Esophagus mucosa (tissue), 1 donor: ENCODE measurements at places on chromosomes 3 and 15. TPM values are rescaled to one million over a fixed set of nuclear protein-coding genes. Genes with fewer than 3 reads are reported as not detected.

GRCh38 chr3:68614087-68614486 lies 318.3 kb downstream of the TAFA4 start:
- ATAC-seq, result no peak

- no peak for ATAC-seq
Measured at GRCh38 chr15:95591886-95592285, 738.6 kb upstream of the NR2F2 start.

- ATAC-seq, result no peak
Measured at GRCh38 chr15:32959077-32959476, 235.4 kb downstream of the FMN1 start.

GRCh38 chr15:81843226-81843625 lies 202.6 kb downstream of the MEX3B start:
- ATAC-seq, result no peak

The GOLGA6L10 gene
- total RNA-seq, result 3.9 TPM

The FANCD2OS gene
- total RNA-seq, result not detected

The DNAH12 gene
- 0.08 TPM for total RNA-seq
